Anterior cingulate cortex (tissue), 58 donors: ENCODE measurements at places on chromosomes 4 and X.

GRCh38 chr4:186104114-186104889 lies at the start of gene FAM149A:
Gene FAM149A (plus strand): TSS chr4:186104704.
- no peak for DNase-seq

GRCh38 chr4:110033355-110034025 lies 120.8 kb downstream of the EGF start:
- DNase-seq = no peak

DNA sequence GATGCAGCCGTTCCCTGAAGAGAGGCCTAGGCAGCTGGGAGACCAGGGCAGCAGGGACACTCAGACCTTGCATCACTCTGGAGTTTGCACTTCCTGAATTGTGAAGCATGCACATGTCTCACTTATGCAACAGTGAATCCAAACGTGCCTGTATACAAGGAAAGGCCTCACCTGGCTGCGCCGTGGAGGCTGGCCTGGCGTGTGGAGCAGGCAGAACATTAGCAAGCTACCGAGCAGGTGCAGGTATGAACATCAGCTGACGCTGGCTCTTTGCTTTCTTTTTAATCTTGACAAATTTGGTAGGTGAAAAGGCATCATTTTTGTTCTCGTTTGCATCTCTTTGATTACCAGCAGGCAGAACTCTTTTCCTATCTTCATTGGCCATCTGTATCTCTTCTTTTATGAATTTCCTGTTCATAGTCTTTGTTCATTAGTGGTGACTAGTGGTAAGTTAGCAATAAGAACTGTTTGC lies 37.1 kb upstream of the IRAK1 start:
- no peak for DNase-seq

DNA sequence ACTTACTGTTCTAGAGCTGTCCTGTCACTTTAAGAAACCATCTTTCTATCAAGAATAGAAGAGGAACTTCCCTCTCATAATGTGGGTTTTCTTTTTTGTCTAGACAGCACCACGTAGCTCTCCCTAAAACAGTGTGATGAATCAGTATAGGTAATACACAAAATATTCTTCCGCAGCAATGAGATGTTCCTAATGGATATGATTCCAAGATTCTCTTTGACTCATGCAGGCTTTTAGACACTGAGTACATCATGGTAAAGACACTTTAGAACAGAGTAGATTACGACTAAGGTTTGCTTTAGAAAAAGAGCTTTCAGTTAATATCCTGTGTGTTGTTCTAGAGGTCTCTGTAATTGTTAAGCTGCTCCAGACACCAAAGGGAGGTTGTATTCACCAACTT lies 69.8 kb downstream of the PTTG2 start:
- DNase-seq = no peak

DNA sequence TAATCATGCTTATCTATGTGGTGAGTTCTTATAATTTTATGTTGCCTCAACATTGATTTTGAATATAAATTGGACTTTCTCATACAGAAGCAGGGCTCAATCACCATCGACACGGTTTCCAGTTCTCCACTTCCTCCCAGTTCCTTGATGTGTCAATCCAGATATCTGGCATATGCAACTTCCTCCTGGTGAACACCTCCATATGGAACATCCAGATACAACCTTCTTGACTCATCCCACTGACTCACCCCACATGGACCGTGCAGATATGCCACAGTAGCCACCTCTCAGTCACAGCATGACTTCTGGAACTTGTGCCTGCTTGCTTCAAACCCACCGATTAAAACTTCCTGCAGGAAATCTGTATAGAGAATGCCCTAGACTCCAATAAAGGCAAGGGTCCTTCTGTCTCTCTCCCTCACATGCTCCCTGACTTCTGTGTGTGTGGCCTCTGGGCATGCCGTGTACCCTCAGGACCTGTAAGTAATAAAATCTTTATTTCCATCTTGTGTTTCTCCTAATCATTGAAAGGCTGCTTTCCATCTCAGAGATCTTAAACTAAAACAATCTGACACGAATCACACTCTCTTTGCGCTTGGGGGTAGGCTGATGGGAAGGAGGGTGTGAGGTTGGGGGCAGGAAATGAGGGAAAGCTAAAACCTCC lies 67.0 kb downstream of the HTRA3 start:
- DNase-seq = no peak

DNA sequence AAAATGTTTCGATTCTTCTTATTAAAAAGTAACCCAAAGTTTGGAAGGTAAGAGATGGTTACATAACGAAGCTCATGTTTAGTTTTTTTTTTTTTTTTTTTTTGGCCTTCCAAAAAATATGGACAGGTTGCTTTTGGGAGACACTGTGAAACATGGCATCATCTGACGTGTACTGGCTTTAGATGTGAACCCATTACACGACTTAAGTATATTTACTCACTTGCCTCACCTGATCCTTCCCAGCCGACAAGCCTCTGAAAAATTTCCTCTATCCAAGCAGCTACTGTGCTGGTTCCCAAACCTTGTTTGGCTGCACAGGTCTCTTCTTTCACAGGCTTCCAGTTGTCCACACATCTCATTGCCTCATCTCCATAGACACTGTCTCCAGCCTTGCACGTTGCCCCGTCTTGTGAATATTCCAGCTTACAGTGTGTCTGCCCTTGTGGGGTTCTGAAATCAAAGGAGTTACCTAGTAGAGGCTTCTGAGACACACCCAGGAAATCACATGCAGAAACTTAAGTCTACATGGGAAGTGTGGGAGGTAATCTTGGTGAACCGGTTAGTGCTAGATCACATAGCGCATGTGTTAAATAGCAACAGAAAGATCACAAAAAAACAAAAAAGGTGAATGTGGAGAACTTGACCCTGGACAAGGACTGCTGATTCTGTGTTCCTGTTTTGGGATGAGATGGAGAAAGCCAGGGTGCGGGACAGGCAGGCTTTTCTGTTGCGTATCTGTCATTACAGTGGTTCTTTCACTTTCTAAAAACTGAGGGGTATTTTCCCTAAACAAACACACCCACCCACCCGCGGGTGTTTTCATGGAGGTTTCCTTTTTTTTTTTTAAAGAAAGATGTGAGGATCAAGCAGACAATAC lies 328.6 kb downstream of the ARHGAP10 start:
- no peak for DNase-seq

- no peak for DNase-seq
These were observed 543.0 kb downstream of the SPRY1 start for GRCh38 chr4:123939621-123940020.

DNA sequence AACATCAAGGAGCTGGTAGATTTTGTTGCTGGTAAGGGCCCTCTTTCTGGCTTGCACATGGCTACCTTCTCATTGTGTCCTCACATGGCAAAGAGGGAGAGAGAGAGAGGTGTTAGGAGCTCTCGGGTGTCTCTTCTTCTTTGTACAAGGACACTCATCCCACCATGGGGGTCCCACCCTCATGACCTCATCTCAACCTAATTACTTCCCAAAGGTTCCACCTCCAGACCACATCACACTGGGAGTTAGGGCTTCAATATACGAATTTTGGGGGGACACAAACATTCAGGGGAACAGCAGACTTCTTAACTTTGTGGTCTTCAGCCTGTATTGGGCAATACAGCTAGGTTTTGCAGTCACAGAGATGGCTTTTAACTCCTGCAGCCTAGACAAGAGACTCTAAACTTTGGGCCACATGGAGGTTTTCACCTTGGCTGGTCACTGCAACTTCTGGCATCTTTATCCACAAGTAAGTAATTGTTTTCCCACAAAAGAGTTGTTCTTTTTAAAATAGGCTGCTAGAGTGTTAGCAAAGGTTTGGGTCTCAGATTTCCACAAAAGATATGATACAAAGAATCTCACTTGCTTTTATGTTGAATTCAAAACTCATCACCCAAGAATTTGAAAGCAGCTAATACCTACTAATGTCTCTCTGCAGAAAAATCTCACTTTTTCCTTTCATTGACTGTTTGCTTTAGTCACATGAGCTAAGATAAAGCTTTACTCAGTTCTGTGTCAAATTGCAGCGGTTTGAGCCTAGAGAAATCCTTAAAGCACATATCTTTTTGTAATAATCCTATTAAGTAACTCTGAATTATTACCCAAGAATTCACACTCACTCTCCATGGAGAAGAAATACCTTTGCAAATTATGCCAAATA lies 39.6 kb upstream of the BBS12 start:
- DNase-seq = no peak

DNA sequence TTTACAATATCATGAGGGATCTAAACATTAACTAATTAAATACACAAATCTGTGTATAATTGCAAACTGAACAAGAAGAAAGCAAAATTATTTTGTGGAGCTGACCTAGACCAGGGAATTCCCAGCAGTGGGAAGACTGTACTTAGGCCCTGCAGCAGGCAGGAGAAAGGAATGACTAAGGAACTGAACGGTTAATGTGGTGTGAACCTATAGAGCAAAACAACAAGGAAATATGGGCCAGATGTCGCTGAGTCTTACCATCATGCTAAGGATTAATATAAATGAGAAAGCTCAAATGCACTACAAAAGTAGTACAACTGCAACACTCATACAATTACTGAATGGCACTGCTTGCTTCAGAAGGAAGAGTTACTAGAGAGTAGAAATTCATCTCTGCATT lies 120.3 kb upstream of the ATXN3L start:
- no peak for DNase-seq

DNA sequence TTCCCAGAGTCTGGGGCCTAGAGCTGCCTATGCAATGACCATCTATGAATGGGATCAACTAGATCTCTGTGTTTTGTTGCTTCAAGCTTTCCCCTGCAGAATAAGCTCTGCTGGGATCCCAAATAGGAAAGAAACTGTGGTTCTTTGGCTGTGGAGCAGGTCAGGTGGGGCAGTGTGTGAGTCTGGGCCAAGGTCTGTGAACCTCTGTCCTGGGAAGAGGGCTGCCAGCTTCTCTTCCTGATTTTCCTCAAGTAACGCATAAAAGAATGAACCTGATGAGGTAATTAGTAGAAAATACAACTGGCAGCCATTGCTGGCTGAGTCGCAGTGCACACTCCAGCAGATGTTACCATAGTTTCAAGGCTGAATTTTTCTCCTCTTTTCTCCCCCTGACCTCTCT lies 4.6 kb upstream of the PIN4 start:
- peak; percentile 0 for DNase-seq

GRCh38 chr4:112881842-112882241 lies 167.6 kb upstream of the ANK2 start:
- no peak for DNase-seq

- DNase-seq = no peak
These were observed 1.8 kb upstream of the TCEANC start for GRCh38 chrX:13651150-13651549.

DNA sequence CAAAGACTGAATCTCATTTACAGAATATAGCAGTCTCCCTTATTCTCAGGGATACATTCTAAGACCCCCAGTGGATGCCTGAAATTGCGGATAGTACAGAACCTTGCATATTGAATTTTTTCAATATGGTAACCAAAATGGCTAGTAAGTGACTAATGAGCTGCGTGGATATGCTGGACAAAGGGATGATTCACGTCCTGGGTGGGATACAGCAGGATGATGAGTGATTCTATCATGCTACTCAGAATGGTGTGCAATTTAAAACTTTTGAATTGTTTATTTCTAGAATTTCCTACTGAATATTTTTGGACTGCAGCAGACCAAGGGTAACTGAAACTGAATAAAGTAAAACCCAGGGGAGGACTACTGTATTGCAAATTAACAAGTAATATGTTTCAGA lies 66.7 kb downstream of the STAG2 start:
- no peak for DNase-seq

DNA sequence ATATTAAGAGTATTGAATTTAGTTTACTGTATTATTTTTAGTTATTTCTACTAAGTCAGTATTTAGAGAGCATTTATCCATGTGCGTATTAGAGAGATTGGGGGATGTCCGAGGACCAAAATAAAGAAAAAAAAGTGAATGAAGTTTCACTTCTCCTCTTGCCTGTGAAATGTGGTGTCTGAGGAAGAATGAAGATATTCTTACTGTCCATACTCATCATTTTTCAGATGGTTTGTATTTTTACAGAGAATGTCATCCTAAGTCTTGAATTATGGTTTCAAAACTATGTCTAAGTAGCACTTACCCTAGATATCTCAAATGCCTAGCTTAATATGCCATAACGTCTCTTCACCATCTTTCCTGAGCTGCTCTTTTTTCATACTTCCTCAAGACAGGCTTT lies 854.3 kb downstream of the C4orf33 start:
- no peak for DNase-seq

- no peak for DNase-seq
These were observed 614.5 kb upstream of the LCORL start for GRCh38 chr4:18636001-18636585.

DNA sequence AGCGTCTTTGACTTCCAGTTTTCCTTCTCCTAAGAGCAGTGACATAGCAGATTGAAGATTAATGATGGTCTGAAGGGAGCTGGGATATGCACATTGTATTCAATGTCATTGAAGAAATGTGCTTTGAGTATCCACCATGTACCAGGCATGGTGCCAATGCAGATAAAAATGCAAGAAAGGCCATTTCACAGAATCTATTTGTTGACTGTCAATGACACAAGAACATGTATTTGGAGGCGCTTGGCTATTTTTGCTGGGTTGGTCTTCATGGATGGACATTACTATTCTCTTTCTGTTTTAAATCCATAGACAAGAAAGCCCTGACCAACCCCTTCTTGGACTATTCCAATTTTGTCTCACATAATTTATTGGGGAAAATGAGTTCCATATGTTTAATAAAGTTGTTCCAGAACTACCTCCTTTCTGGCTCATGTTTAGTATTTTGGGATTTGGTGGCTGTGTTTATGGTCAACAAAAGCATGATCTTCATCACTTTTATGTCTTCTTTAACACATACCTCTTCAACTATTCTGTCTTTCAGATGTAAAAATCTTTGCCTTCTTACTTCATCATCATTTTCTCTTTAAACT lies 174.5 kb downstream of the CPE start:
- no peak for DNase-seq

GRCh38 chrX:20263474-20263873 lies 3.2 kb downstream of the RPS6KA3 start:
- DNase-seq = no peak

DNA sequence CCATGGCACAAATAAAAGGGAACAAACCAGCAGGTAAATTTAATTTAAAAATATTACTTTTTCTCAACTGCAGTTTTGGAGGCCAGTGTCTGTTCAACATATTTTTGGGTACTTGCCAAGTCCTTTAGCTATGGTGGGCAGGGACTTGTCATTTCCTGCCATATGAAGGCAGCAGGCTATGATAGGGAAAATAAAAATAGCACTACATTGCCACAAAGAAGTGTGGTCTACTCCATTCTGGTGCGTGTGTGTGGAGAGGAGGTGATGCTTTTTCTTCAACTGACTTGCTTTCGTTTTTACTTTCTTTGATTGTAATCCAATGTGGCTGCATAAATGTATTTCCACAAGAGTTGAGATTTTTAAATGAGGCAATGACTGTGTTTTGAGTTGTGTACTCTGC lies 17.2 kb downstream of the GPR174 start:
- no peak for DNase-seq
